Liver (tissue), 10 donors: ENCODE measurements at places on chromosomes 16 and 17.

DNA sequence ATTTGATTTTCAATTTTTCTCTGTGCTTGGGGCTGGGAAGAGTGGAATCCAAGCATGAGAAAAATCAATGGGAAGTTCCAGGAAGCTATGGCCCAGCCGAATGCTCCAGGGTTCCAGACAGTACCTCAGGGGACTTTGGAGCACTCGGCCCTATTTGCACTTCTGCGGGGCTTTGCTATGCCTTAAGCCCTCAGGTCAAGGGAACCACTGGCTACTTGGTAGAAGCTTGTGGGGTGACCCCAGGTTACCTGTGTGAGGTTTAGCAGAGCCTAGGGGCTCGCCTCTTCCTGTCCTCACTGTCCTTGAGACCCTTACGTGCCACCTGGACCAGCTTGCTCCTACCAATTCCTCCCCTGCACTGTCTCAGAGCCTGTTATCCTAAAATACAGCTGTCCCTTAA lies 121.3 kb downstream of the MGAT5B start:
- no peak for DNase-seq

- DNase-seq: no peak
Observed at GRCh38 chr16:9340526-9341256, 249.2 kb downstream of the HAPSTR1 start.

GRCh38 chr17:31856750-31857149 lies 2.3 kb downstream of the COPRS start:
- no peak for DNase-seq

GRCh38 chr17:73719588-73720071 lies 75.4 kb upstream of the SDK2 start:
- DNase-seq: no peak

GRCh38 chr17:49694847-49695697 lies 12.7 kb downstream of the SLC35B1 start:
- DNase-seq: peak; percentile 74

DNA sequence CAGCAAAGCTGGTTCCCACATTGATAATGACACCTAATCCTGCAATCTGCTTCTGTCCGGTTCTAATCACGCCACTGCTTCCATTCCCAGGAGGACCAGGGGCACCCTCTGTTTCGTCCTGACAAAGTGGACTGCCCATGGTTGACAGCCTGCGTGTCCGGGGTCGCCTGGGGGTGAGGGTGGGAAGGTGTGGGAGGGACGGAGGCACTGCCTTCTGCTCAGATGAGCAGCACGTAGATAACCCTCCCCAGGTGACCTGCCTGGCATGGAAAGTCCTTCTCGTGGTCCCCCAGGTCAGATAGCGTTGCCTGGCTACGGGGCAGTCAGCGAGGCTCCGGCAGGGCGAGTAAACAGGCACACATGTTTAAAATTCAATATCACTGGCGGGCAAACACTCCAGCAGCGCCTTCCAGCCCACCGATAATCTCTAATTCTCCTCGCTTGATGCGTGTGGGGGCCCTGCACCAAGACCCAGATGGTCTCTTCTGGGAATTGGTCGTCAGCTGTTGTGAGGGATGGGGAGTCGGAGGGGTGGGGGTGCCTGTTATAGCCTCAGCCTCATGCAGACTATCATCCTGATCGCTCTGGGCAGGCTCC lies 132.2 kb downstream of the RAP1GAP2 start:
- DNase-seq: no peak

DNA sequence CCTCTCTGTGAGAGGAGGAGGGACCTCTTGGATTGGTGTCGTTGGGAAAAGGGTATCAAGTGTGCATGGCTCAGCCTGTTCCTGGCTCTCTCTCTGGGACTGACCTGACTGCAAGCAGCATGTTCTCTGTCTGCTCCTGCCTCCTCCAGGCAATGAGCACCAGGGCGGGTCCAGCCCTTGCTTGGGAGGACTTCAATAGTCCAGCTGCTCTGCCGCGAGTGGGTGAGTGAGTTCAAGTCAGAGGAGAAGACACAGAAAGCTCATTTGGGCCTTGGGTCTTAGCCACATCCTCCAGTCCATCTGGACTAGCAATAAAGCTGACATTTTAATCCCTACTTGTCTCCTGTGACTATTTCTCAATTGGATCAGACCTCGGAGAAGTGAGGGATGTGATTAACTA lies 25.2 kb upstream of the TNS4 start:
- no peak for DNase-seq

GRCh38 chr17:35214631-35215273 lies 20.6 kb upstream of the SLC35G3 start:
- no peak for DNase-seq

GRCh38 chr17:4679658-4680057 lies 24.3 kb downstream of the PELP1 start:
- DNase-seq: no peak

DNA sequence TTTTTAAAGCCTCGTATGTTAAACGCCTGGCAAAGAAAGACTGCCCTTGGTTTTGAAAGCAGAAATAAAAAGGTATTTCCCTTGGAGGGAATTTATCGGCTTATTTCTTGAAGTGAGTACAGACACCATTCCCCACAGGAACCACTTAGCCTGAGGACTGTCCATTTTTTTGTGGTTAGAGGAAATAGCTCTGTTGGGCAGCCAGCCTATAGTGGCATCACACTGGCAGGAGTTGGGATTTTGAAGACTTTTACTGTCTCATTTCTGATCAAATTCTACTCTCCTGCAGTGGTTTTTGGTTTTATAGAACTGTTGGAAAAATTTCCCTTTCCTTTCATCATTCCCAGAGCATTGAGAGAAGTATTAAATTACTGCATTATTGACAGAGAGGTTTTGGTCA lies 34.1 kb upstream of the CDC6 start:
- no peak for DNase-seq

GRCh38 chr17:63345611-63346010 lies 100.5 kb downstream of the CYB561 start:
- no peak for DNase-seq

GRCh38 chr17:5563456-5563855 lies 20.9 kb downstream of the NLRP1 start:
- DNase-seq: no peak

- no peak for DNase-seq
Observed at GRCh38 chr17:45116434-45117016, 15.8 kb downstream of the PLCD3 start.

GRCh38 chr16:72236866-72237265 lies 64.9 kb upstream of the PMFBP1 start:
- DNase-seq: no peak

- no peak for DNase-seq
Observed at GRCh38 chr16:68399456-68399855, 48.9 kb downstream of the SMPD3 start.

GRCh38 chr17:7560172-7561027 lies 1.3 kb upstream of the SENP3 start:
- DNase-seq: peak; percentile 73

DNA sequence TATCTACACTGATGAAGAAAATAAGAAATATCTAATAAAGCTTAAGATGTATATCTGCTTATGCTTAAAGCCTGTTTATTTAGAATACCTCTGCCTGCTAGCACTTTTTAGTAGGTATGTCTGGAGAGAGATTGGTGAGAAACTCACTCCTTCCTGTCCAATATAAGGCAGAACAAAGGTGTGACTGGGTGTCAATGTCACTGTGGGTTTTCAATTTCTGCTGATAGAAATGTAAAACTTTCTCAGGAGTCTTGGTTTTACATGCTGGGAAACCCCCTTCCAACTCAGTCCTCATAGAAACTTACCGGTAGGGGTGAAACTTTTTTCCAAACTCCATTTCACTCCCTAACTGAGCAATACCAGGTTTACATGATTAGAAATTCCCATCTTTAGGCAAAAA lies 17.8 kb upstream of the MPHOSPH6 start:
- no peak for DNase-seq

DNA sequence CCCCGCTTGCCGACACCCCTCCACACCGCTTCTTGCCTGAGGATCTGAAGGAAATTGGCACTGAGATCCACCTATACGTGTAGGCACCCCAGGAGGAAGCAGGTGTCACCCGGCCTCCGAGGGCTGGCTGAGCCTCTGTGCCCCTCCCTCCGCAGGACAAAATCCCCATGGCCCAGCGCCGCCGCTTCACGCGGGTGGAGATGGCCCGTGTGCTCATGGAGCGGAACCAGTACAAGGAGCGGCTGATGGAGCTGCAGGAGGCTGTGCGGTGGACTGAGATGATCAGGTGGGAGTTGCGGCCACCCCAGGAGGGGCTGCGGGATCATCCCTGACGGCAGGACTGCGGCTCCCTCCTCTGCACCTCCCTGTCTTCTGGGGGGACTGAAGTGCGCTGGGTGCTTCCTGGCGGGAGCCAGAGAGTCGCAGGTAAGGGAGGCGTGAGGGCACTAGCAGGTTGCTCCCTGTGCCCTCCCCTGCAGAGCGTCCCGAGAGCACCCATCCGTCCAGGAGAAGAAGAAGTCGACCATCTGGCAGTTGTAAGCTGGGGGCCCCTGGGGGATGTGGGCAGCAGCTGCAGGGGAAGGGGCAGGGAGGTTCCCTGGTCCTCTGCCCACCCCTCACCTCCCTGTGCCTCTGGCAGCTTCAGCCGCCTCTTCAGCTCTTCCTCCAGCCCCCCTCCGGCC lies 9.0 kb downstream of the NME3 start:
- no peak for DNase-seq

GRCh38 chr17:37598145-37598544 lies 11.1 kb downstream of the SYNRG start:
- DNase-seq: no peak

DNA sequence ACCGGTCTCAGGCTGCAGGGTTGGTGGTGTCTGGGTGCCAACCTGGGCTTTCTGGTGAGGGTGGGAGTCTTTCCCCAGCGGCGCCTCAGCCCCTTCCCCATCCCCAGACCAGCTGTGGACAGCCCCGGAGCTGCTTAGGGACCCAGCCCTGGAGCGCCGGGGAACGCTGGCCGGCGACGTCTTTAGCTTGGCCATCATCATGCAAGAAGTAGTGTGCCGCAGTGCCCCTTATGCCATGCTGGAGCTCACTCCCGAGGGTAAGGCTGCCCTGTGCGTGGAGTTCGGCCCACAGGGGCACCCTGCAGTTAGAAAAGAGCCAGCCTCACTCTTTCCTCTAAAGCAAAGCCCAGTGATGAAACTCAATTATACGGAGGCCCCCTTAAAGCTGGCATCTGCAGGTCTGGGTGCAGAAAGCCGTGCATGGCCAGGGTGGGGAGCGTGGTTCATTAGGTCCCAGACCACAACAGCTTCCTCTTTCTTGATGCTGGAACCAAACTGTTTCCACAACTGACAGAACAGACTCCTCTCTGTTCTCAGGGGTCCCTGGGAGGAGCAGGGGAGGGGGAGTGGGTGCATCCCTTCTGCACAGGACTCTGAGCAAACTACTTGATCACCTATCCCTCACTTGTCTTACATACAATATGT lies 10.7 kb downstream of the GUCY2D start:
- DNase-seq: no peak

GRCh38 chr17:42848093-42848492 lies 2.9 kb upstream of the AOC3 start:
- DNase-seq: no peak

- no peak for DNase-seq
Observed at GRCh38 chr17:67139784-67140665, 95.7 kb downstream of the CACNG1 start.

DNA sequence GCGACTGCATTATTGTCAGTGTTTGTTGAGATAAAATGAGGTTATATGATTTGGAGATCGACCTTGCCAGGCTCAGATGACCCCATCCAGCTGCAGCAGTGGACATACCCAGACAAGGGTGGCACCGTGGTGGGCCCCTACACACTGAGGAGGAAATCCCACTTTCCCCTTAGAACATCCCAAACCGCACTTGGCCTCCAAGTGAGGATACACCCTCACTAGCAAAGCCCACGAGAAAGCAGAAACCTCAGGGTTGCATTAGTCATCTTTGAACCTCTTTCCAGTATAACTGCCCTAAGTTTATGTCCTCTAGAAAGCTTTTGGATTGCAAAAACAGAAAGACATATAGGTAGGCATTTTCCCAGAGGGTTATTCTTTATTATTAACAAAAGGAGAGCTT lies 101.5 kb downstream of the CLEC16A start:
- no peak for DNase-seq

- DNase-seq: no peak
Observed at GRCh38 chr16:53822936-53823529, 119.1 kb downstream of the FTO start.

GRCh38 chr17:27354491-27355081 lies 60.7 kb downstream of the WSB1 start:
- no peak for DNase-seq

- no peak for DNase-seq
Observed at GRCh38 chr17:82776454-82776853, 24.6 kb downstream of the TBCD start.

DNA sequence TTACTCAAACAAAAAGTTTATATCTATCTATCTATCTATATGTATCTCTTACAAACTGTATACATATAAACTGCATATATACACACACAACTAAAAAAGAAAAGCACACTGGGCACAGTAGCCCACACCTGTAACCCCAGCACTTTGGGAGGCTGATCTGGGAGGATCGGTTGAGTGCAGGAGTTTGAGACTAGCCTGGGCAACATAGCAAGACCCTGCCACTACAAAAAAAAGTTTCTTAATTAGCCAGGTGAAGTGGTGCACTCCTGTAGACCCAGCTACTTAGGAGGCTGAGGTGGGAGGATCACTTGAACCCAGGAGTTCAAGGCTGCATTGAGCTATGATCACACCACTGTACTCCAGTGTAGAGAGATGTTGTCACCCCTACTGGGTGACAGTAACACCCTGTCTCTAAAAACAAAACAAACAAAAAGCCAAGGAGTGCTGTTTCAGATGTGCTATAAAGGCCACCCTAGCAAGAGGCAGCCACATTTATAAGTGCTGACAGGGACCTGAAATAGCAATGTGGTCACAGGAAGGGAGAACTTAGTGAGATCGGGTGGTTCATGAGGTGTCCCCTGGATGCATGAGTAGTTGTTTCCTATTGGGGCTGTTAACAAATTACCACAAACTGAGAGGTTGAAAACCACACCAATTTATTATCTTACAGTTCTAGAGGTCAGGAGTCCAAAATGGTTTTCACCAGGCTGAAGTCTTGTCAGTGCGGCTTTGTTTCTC lies 4.8 kb downstream of the CD2BP2 start:
- DNase-seq: no peak

- DNase-seq: no peak
Observed at GRCh38 chr17:44146375-44147346, 4.9 kb downstream of the HROB start.

DNA sequence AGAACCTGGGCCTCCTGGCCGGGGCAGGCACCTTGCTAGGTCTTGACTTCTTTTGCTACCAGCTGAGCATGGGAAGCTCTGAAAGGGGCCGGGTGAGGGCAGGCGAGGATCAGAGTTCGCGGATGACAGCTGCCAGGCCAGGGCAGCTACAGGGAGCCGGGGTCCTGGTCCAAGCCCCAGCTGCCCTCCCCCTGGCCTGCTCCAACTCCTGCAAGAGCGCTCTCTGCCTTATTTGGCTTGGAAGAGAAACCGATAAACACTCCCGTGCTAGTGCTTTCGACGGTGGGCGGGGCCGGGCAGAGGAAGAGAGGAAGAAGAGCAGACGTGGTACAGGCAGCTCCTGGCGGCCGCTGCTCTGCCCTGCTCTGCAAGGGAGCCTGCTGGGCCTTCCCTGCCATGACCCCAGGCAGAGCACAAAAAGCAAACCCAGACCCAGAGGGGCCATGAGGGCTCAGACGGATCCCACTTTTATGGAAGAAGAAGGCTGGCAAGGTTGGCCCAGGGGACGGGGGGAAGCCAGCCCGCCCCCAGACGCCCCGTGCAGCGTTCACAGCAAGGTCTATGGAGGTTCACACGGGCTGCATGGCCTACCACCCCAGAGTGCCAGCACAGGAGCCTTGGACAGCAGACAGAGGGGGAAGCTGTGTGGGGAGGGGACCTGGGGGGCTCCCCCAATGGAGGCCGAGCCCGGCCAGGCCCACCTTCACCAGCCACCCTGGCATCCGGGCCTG lies 25.6 kb downstream of the PIEZO1 start:
- DNase-seq: peak; percentile 60

GRCh38 chr16:12600116-12600515 lies 203.6 kb downstream of the CPPED1 start:
- no peak for DNase-seq
